ENCODE measurements at places on chromosomes 4 and X. TPM values are rescaled to one million over a fixed set of nuclear protein-coding genes. Genes with fewer than 3 reads are reported as not detected.
A peak's percentile ranks its signal among the peaks of the same experiment; 100 is the strongest.

Gene MFAP3L
- total RNA-seq, result 1.5 TPM

GRCh38 chr4:136800248-136800647 is 732.0 kb downstream of the PCDH18 start:
- DNase-seq, result no peak

DNA sequence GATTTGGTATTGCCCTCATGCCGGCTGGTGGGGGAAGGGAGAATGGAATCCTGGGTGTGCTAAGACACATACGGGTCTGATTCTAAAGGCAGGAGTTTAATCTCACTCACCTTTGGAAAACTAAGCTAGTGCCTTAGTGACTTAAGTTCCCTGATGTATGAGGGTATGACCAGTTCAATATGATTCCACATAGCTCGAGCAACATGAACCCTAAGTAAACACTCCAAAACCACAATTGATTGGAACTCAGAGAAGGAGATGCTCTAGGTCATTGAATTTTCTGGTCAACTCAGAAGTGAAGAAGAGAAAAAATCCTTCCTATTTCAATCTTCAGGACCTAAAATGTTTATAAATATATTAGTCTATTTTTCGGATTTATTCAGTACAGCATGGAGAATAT is 420.1 kb upstream of the INTU start:
- DNase-seq, result no peak

- DNase-seq, result no peak
Observed at GRCh38 chr4:128844931-128845330, 35.4 kb downstream of the JADE1 start.

- peak; percentile 49 for DNase-seq
Observed at GRCh38 chr4:153115322-153116290, 88.6 kb upstream of the TRIM2 start.

DNA sequence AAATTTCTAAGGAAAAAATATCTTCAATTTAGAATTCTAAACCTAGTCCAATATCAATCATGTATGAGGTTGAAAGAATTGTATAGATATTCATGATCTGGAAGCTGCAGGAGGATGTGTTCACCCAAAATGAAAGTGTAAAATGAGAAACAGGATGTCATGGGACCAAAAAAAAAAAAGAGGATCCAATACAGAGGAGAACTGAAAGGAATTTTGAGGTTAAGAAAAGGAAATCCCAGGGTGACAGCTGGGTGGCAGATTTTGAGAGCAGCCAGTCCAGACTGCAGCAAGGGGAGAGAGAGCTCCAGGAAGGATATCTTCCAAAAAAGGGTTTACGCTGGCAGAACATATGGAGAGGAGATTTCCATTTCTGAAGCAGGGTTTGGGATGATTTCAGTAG is 38.9 kb downstream of the TLR10 start:
- DNase-seq, result no peak

GRCh38 chr4:158316264-158316663 is 106.0 kb downstream of the TMEM144 start:
- no peak for DNase-seq
